ENCODE measurements at places on chromosomes 12 and 14.

GRCh38 chr14:57749267-57749666 lies 116.6 kb downstream of the SLC35F4 start:
- no peak for DNase-seq

DNA sequence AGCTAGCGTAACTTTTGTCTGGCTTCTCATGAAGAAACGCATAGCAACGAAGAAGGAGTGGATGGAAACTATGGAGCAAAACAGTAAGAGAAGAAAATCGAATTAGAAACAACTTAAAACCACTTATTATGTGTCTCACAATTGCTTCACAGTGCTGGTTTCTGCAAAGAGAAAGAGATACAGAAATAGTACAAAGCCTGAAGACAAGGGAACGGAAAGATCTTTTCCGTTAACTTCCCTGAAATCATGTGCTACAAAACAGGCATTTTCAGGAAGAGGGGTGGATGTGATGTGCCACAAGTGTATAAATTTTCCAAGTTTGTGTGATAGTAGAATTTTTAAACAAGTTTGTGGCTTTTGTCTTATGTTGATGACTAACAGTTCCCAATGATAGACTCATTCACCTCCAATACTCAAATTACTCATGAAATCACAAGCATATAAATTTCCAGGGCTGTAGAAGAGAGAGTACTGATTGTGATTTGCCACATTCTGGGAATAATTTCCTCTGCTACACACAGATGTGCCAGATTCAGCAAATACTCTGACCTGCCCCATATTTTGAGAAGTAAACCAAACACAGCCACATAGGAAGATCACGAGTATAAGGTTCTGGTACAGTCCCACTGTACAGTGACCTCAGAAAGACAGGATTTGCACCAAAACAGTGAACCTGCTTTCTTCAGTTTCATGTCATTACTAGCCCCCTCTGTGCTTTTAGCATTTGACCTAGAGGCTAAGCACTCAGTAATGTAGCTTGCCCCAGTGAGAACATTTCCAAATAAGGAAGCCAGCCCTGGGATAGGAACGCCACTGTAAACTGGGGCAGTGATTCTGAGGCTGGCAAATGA lies 41.4 kb upstream of the PPFIA2 start:
- no peak for DNase-seq

DNA sequence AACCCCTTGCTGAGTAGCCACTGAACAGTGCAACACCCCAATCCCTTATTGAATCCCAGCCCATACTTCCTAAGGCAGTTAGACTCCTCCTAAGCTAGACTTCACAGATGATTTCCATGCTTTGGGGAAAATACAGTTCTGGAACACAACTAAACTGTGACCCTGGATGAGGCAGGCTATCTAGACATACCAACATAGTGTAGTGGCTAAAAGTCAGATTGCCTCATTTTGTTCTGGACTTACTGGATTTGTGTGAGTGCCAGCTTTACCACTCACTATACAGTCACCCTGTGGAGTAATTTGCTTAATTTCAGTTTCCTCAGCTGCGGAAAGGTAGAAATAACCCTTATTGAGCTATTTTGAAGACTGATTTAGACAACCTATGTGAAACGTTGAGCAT lies 203.1 kb downstream of the ASCL1 start:
- DNase-seq, result no peak

GRCh38 chr14:21102521-21103410 lies 1.9 kb downstream of the TMEM253 start:
- DNase-seq, result peak; percentile 54

- DNase-seq, result peak; percentile 92
Observed at GRCh38 chr12:38154096-38155019, 162.2 kb upstream of the ALG10B start.

DNA sequence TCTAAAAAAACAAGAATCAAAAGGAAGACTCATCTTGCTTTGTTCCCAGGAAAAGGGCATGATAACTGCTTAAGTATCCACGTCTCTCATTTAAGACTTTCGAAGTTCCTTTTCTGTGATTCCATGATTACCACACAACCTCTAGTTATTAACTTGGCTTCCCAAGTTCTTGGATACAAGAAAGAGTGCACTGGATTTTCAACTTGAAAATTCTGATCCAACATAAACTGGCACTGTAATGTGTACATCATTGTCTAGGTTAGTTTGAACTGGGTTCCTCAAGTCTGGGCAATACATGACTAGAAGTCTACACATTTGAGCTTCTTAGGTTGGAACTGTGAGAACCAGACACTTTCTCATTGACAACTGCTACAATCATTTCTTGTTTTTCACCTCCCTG lies 1.6 kb downstream of the KLHL28 start:
- DNase-seq, result no peak

DNA sequence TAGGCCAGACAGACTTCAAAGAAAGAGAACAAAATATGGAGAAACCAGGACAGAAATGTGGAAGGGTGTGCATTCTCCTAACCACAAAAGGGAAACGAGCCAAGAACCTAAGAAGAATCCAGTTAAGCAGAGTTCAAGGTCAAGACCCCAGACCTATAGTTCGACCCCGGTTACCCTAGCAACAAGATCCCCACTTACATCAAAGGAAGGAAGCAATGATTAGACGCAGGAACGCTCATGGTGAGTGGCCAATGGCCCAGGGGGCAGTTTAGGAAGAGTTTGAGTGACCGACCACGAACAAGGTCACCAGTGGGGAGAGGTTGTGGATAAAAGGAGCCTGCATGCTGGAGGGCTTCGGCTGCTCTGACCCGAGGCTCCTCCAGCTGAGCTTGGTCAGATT lies 36.2 kb downstream of the OAS2 start:
- DNase-seq, result no peak

GRCh38 chr14:70130482-70130881 lies 58.3 kb downstream of the SLC8A3 start:
- no peak for DNase-seq

- DNase-seq, result no peak
Observed at GRCh38 chr14:54766276-54767138, 136.1 kb downstream of the GCH1 start.

DNA sequence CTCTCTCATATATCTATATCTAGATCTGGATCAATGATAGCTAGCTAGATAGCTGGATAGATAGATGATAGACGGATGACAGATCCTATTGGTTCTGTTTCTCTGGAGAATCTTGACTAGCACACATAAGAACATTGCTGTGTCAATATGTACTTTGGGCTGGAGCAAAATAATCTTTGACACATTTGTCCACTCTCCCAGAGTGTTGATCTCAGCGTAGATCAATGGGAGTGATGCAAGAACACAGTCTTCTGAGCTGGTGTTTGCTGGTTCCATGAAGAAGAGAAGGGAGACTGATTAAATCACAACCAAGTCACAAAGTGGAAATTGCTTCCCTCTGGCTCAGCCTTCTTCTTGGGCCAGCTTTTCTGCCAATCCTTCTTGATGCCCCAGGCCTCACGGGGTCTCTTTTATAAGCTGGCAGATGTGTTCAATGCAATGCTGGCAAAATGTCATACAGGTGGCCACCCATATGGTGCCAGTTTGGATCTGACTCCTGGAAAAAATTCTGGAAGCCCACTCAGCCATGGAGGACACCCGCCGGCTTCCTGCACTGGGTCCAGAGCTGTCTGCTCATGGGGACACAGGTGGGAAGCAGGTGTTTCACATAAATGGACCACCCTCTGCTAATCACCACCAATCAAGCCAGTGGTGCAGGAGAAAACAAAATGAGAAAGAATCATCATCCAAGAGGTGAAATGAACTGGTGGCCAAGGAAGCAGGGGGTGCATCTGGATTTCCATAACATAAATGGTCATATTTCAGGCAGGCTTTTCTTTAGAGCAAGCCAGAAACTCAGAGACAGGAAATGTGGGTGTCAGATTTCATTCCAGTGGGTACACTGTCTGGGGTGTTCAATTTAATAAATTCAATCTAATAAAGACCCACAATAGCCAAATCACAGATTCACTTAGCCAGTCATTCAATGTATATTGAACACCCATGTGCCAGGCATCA lies 310.3 kb downstream of the DPF3 start:
- no peak for DNase-seq

DNA sequence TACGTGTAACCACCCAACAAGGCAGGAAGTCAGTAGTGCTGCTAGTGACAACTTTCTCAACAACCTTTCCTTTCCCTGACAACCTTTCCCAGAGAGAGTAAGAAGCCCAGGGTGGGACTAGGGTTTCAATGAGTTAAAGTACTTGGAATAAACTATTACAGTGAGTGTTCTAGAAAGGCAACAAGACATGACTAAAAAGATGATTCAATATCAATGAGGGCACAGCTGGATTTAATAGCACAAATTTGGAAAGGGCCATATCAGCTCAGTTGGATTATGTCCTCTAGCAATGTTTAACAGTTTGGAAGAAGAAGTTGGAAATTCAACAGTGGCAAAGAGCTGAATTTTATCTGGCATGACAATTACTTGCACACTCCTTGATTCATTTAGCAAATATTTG lies 90.4 kb upstream of the GRIN2B start:
- no peak for DNase-seq

GRCh38 chr14:23646648-23647549 lies 10.7 kb downstream of the DHRS2 start:
- no peak for DNase-seq

- DNase-seq, result no peak
Observed at GRCh38 chr12:112330706-112331105, 51.5 kb downstream of the HECTD4 start.

GRCh38 chr14:54475187-54475899 lies 13.4 kb downstream of the GMFB start:
- no peak for DNase-seq

DNA sequence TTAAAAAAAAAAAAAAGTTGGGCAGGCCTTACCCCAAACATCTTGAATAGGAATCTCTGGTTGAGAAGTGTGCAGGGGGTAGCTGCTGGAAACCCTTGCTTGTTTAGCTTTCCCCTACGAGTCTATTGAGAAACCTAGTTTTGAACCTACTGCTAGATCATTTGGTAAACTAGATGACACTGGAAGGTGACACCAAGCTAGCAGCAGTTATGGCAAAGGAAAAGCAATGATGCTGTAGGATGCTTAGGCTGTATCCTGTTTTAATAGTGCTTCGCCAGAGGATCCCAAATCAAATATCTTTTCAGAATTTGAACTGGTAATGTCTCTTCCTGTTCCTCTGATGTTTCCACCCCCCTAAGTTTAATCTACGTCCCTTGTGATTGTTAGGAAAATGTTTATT lies 5.5 kb upstream of the PCED1B start:
- DNase-seq, result no peak

- no peak for DNase-seq
Observed at GRCh38 chr12:12925388-12925787, 26.6 kb downstream of the GPRC5D start.

DNA sequence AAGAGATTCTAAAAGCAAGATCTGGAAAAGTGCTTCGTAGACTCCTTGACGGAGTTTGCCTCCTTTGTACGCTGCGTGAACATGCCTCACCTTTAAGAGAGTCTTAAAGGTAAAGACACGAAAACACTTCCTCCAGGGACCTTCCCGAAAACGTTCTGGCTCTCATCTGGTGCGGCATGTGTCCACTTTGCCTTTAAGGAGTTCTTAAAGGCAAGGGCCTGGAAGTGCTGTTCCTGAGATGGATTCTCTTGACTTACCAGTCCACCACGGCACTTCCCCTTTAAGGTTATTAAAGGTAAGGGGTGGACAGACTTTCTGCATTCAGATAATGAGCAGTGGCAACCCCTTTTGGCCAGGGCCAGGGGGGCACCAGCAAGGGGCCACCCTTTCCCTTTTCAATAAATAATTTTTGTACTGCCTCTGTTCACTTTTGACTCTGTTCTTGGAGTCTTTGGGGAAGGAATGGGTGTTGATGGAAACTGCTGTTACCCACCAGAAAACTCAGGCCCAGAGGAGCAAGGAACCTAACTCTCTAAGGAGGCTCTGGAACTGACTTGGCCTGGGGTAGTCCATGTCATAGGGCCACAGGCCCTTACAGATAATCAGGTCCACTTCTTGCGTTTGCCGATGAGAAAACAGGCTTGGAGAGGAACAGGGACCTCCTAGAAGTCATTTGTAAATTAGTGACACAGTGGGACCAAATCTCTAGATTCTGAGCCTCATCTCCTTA lies 4.4 kb downstream of the REM2 start:
- DNase-seq, result no peak

GRCh38 chr12:108129017-108129812 lies at the start of gene WSCD2:
Gene WSCD2 (plus strand): TSS chr12:108129288. CDS start chr12:108195833, 66,545 bp downstream.
- no peak for DNase-seq

DNA sequence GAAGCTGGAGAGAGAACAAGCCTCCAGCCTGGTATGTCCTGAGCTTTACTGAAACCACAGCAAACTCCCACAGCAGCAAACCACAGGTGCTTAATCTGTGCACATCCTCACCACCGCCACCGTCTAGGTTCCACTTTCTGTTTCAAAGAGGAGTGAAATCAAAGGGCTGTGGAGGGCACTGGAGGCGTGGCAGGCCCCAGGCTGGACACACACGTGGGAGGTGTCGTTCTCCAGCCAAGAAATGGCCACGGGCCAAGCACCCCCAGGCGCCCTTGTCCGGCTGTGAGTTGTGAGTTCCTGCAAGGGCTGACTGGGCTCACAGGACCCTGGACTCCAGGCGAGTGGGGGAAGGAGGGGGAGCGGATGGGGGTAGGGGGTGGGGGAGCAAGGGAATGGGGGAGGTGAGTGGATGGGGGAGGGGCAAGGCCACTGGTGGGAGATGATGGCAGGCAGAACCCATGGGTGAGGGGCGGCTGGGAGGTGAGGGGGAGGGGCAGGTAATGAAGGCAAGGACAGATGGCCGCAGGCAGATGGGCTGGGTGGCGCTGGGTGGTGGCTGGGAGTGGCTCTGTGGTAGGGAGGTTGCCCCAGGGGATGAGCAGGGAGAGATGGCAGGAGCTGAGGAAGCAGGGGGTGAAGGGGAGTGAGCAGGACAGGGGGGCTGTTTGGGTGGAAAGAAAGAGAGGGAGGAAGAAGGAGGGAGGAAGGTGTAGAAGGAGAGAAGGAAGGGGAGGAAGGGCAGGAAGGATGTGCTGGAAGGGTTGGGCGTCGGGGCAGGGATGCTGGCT lies 86.7 kb downstream of the NCOR2 start:
- DNase-seq, result peak; percentile 91

GRCh38 chr14:75578102-75578785 lies at the start of gene FLVCR2:
Gene FLVCR2 (plus strand): TSS chr14:75578620. CDS start chr14:75578973, 353 bp downstream.
- DNase-seq, result no peak

DNA sequence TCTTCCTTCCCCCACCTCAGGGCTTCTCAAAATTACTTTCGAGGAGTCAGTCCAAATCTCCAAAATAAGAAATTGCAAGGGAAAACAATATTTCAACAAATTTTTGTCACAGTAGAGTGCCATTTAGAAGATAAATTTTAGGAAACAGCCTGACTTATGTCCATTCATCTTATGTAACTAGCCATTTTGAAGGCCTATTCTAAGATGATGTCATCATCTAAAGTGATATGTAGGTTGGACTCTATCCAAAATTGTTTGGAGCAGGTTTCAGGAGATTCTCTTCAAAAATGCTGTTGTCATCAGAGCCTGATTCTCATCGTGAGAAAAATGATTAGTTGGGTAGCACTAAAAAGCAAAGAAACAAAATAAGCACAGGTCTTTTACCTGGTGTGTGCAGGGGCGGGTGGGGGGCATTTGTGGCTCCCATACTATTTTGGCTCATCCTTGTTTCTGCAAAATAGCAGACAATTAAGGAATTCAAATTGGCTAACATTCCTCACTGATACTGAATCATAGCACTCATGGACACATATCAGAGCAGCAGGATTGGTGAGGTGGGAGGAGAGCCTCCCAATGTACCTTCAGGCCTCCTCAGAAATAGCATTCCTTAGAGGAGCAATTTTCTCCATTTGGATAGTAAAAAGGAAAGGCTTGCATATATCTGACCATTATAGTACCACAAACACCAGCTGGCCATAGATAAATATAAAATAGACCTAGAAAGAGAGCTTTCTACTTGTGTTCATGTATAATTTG lies 360.9 kb upstream of the NAV3 start:
- no peak for DNase-seq

- DNase-seq, result no peak
Observed at GRCh38 chr14:96205059-96205977, 679 bp downstream of the BDKRB2 start.

GRCh38 chr14:80206351-80207080 lies 4.8 kb downstream of the DIO2 start:
- no peak for DNase-seq

Measured in Jurkat, Clone E6-1 (cell line).